ENCODE measurements at places on chromosomes 16 and 17.

GRCh38 chr16:67202956-67203493 lies 4.1 kb downstream of the ELMO3 start:
- no peak for DNase-seq

- no peak for DNase-seq
These were observed 30.5 kb downstream of the TMEM98 start for GRCh38 chr17:32958418-32958817.

GRCh38 chr16:12898551-12898950 lies 2.8 kb upstream of the SHISA9 start:
- DNase-seq: no peak

GRCh38 chr16:14300705-14301168 lies 229.6 kb downstream of the MRTFB start:
- no peak for DNase-seq

DNA sequence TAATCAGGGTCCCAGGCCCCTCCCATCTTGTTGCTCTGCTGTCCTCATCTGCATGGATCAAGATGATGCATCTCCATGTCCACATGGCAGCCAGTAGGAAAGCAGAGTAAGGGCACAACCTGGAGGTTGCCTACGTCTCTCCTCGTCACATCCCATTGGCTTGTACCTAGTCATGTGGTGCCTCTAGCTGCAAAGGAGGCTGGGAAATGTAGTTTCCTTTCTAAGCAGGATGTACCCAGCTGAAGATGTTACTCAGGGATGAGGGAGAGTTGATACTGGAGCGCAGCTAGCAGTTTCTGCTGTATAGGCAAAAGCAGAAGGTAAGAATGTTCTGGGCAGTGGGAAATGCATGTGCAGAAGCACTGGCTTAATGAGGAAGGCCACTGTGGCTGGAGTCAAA lies 20.8 kb downstream of the ABCC1 start:
- DNase-seq: no peak

DNA sequence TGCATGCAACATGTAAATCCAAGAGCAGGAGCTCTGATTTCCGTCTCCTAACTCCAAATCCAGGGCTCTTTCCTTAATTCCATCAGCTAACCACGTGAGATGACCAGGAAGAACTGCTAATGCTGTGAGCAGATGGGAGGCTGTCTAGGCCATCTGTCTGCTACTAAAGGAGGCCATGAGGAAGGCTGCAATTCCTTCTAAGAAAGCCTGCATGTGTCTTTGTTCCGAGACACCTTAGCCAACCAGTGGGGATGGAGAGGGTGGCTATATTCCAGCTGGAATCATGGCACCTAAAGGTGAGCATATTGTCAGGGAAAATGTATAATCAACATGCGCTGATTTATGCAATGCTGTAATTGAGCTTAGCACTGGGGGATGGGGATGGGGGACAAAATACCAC lies 267.2 kb upstream of the CDH5 start:
- no peak for DNase-seq

DNA sequence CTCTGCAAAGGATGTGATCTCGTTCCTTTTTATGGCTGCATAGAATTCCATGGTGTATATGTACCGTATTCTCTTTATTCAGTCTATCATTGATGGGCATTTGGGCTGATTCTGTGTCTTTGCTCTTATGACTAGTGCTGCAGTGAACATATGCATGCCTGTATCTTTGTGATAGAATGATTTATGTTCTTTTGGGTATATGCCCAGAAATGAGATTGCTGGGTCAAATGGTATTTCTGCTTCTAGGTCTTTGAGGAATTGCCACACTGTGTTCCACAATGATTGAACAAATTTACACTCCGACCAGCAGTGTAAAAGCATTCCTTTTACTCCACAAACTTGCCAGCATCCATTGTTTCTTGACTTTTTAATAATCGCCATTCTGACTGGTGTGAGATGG lies 60.2 kb upstream of the ADORA2B start:
- DNase-seq: no peak

DNA sequence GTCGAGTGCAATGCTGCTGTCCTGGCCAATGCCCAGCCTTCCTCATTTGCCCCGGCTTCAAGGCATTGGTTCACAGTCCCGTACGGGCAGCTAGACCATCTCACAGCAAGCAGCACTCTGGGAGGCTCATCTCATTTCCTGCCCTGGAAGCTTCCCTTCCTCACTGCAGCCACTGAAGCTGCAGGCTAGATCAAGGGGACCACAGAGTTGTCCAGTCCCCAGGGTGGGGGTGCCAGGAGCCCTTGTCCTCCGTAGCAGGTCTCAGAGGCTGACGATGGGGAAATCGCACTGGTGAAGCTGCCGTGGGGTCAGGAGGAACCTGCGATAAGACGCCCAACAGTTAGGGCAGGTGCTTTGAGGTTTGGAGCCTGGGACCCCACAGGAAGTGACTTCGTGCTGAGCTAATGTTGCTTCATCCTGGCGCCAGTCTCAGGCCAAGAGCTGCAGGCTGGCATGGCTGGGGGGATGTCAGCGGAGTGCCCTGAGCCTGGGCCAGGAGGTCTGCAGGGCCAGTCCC lies at the start of gene SPNS3:
SPNS3 (plus strand) TSS at position 426 of the 517 bp plus-strand sequence; CDS start at position 454, 28 bp downstream.
- DNase-seq: no peak

DNA sequence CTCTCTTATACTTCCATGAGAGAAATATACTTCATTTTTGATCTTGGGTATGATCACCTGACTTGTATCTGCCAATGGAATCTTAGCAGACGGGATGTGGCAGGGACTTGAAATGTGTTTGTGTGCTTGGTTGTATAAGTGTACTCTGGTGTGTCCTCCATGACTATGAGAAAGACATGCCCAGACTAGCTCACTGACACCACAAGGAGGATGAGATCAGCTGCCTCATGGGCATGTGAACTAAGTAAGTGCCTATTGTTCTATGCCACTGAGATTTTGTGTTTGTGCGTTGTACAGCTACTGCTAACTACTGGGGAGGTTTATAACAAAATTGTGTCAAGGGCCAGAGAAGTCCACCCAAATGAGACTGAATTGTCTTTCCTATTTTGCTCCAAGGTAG lies 402.2 kb upstream of the SALL1 start:
- DNase-seq: no peak

DNA sequence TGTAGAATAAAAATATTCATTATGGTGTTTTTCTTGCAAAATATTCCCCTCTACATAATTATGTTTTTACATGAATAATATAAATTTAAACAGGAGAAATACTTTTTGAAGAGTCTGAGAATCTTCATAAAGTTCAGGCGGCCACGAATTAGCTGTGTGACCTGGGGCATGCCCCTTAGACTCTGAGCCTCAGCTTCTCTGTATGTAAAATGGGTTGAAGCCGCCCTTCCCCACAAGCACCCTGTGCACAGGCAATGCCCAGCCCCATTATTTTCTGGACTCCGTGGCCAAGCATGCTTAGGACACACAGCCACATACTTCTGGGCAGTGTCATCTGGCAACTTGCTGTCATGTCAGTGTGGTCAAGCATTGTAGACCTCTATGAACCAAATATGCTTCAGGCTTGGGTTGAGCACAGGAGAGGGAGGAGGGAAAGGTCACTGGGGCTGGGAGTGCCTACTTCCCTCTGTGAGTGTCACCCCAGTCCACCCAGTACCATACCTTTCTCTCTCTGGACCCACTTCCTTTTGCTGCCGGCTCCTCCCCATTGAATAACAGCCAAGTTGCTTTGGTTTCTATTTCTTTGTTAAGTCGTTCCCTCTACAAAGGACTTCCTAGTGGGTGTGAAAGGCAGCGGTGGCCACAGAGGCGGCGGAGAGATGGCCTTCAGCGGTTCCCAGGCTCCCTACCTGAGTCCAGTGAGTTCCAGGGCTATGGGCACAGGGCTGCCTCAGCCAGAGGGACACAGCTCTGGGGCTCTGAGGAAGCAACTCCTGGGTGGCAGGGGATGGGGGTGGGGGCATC lies at the start of gene LGALS9:
LGALS9 (plus strand) TSS at position 582 of the 804 bp plus-strand sequence; CDS start at position 660, 78 bp downstream.
- no peak for DNase-seq

DNA sequence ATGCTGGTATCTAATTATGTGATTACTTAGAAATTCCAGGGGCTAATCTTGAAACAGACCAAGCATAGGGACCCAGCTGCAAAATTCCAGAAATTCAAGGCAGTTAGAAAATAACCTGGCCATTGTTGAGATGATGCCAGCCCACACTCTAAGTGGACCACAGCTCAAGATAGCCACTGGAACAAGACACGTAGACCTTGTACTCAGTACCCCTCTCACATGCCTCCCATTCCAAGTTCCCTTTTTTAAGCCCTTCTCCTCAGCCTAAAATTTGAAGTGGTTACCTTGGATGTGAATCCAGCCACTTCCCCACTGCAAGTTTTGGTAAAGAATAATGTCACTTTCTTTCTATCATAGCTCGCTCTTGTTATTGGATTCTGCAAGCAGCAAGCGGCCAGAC lies 4.1 kb upstream of the ZNF19 start:
- DNase-seq: no peak
